NCI-H510A treated with DMSO at 0.1 percent for 48 hours (cell line): ENCODE measurements at places on chromosomes 4 and X.

DNA sequence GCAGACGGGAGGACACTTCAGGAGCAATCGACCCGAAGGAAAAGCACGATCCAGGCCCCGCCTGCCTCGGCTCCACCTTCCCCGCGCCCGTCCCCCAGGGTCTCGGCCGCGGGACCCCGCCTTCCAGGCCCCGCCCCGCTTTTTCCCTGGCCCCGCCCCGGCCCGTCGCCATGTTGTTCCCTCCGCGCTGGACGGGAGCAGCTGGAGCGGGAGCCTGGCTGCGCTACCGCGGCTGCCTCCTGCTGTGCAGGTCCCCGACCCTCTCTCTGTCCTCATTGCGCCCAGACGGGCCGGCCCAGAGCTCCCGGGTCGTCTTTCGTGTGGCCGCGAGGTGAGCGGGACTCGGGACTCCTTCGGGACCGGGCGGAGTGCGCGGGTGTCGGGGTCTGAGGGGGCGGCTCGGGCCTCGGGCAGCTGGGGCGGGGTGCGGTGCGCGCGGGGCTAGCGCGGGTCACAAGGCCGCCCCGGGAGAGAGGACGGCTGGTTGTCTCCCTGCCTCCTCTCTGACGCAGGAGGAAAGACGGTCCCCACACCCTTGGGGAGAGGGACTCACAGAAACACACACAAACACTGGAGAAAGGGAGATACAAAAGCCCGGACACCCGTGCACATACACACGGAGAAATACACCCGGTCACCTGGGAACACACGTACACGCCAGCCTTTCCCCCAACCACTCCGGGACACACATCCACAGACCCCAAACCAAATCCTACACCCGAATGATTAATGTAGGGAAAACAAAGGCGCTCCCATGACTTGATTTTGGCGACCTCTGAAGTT is at the start of gene RAB9A:
Gene RAB9A, plus strand, starts transcription at position 171 of the 783 bp plus-strand sequence. CDS start 19,619 bp downstream, outside the sequence.
- DNase-seq = peak; percentile 61

DNA sequence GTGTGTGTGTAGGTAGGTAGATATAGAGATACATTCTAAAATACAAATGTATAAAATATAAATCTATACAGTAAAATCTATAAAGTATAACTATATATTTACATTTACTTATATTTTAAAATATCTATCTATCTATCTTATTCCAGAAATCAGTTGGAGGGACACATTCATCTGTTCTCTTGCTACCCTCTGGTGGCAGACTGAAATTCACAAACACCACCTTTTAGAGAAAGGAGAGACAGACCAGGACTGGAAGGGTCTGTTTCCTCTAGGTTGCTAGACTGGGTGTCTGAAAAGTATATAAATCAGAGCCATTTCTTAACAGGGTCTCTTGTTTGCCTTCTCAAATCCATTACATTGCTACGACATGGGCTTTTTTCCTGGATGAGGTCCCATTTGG is 343.0 kb downstream of the OPHN1 start:
- DNase-seq = peak; percentile 1

GRCh38 chr4:11338956-11339782 is 89.5 kb downstream of the HS3ST1 start:
- DNase-seq = peak; percentile 51

DNA sequence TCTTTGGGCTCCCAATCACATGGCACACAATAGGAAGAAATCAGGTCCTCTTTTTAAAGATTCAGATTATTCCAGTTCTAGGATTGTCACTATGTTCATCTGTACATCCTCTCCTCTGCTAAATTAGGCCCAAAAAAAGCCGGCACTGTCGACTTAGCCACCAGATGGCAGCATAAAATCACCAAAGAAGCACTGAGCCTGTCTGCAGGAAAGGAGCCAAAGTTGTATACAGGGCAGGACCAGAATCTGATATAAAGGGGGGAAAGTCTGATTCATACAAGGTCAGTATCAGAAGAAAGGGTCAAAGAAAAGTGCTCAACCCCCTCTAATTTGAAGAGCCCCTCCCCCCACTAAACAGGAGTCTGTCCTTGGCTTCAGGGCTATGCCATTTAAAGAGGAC is 292.5 kb downstream of the CHIC1 start:
- DNase-seq = peak; percentile 19

DNA sequence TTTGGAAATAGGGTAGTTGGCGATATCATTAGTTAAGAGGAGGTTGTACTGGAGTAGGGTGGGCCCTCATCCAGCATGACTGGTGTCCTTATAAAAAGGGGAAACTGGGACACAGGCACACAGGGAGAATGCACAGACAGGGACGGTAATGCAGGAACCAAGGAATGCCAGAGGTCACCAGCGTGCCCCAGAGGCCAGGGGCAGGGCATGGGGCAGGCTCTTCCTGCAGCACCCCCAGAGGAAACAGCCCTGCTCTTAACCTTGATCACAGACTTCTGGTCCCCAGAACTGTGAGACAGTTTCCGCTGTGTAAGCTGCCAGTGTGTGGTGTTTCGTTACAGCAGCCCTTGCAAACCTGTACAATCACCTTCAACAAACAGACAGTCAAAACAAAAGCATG is 15.9 kb upstream of the STOX2 start:
- DNase-seq = no peak

DNA sequence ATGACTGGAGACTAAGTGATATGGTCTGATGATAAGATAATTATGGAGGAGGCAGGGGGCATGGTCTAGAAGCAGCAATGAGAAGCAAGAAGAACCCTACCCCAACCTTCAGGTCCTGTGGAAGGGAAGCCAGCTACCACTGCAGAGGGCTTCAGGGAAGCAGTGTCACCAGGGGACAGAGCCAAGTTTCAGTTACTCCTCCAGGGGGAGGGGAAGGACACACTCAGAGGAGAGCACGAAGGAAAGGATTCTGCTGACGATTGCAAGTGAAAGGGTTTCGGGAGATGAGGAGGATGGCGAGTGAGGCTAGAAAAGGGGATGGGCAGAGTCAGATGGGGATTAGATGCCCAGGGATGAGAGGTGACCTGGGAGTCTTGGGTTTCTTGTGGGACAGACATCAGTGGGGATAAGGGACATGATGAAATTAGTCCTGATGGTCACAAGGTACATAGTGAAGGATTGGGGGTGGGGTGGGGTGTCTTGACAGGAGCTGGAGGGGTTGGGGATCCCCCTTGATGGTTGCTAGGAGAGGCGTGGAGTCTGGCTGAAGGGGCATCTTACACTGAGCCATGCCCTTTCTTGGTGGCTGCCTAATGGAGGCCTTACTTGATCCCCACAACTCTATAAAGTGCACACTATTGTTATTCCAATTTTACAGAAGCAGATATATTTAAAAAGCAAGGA is 45.4 kb downstream of the TIGD4 start:
- DNase-seq = no peak

GRCh38 chr4:54566608-54567007 is 91.1 kb upstream of the KIT start:
- peak; percentile 88 for DNase-seq

GRCh38 chr4:147368948-147369347 is 111.9 kb upstream of the EDNRA start:
- DNase-seq = no peak

GRCh38 chr4:4670869-4671268 is 129.0 kb upstream of the STX18 start:
- DNase-seq = no peak

DNA sequence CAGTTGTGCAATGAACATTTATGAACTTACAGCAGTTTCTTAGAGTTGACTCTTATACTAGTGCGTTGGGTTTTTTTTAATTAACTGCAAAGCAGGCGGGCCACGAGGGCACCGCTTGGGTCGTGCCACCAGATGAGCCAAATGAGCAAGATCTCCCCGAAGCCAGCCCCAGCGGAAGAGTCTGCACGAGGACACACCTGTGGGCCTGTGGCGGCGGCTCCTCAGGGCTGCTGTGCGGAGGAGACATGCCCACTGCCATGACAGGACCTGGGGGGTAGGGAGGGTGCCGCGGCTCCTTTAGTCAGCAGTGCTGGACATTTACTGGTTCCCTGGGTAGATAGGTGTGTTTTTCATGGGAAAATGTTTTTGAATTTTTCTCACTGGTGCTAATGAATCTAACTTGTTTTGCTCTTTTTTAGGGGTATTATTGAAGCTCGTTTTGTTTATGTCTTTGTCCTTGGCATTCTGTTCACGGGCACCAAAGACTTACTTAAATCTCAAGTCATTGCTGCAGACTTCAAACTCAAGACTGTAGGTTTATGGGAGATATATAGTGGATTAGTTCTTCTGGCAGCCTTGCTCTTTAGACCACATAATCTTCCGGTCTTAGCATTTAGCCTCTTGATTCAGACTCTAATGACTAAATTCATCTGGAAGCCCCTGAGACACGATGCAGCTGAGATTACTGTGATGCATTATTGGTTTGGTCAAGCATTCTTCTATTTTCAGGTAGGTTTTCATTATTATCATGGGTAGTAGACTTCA is 31.2 kb downstream of the PIGG start:
- no peak for DNase-seq

GRCh38 chr4:54064317-54065111 is at the start of gene CHIC2:
Gene CHIC2 (minus strand): TSS chr4:54064605. CDS start chr4:54064300, 305 bp downstream.
- peak; percentile 92 for DNase-seq

DNA sequence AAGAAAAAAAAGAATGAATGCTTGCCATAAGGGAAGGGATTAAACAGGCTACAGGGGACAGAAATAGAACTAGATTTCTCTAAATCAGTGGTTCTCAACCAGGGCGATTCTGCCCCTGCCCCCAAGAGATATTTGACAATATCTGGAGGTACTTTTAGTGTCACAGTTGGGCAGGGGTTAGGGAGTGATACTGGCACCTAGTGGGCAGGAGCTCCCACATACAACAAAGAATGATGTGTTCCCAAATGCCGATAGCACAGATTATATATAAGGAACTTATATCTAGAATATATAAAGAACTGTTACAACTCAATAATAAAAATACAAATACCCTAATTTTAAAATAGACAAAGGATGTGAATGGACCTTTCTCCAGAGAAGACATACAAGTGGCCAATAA is 14.7 kb downstream of the S100G start:
- DNase-seq = no peak

DNA sequence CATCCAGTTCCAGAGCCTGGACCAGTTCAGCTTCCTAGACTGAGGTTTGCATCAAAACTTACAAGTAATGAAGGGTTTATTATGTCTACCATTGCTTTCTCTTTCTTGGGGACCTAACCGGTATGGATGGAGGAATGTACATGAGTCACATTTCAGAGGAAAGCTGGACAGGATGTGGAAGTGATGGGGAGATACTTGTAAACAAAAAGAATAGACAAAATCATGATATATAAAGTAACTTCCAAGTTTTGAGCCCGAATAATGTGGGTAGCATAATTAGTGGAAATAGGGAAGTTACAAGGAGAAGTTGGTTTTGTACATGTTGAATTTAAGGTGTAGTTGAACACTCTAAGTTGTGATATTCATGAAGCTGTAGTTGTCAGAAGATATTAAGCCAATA is 15.0 kb downstream of the FNIP2 start:
- no peak for DNase-seq

GRCh38 chrX:25925946-25926345 is 212.2 kb upstream of the MAGEB18 start:
- no peak for DNase-seq

DNA sequence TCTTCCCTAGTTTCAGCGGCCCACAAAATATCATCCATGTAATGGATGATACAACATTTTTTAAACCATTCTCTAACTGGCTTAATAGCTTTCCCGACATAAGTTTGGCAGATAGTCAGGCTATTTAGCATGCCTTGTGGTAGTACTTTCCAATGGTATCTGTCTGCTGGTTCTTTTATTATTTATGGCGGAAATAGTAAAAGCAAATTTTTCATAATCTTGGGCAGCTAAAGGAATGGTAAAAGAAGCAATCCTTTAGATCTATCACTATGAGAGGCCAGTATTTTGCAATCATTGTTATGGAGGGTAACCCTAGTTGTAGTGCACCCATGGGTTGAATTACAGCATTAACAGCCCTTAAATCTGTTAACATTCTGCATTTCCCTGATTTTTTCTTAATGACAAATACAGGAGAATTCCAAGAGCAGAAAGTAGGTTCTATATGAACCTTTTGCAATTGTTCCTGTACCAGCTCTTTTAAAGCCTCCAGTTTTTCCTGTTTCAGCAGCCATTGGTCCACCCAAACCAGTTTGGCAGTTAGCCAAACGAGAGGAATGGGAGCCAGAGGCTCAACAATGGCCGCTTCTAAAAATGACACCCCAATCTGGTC is 14.3 kb upstream of the HSD17B11 start:
- DNase-seq = no peak

DNA sequence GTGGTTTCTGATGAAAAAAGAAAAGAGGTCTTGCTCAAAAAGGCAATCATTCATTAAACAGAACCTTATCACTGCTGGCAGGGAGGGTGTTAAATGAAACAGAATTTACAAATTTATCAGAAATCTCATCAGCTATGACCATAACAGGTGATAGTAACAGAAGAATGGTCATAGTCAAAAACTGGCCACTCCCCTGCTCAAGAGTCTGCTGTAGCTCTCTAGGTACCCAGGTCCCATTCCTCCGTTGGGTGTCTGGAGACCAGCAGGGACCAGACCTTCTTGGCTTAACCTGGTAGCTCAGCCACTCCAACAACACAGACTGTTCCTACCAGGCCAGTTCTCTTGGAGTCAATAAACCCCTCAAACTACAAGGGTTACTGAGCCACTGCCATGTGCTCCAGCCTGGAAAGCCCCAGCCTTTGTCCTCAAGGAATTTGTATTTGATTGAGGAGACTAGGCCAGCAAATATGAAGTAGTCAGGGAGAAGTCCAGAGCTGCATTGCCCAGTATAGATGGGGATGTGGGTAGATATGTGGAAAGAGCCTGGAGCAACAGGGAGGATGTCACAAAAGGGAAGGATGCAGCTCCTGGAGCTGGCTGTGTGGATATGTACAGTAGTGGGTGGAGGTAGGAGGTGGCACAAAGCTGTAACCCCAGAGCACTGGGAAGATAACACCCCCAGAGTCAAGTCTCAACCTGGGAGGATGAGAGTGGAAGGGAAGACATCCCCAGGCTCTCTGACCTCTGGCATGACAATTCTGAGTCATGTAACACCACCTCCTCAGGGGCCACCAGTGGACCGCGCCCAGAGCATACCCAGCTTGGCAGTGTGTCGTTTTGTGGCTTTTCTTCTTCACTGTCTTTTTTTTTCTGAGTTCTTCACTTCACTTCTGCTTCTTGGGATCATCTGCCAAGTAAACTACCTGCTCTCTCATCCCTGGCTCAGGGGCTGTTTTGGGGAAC is 21.9 kb downstream of the RASL11B start:
- DNase-seq = no peak

DNA sequence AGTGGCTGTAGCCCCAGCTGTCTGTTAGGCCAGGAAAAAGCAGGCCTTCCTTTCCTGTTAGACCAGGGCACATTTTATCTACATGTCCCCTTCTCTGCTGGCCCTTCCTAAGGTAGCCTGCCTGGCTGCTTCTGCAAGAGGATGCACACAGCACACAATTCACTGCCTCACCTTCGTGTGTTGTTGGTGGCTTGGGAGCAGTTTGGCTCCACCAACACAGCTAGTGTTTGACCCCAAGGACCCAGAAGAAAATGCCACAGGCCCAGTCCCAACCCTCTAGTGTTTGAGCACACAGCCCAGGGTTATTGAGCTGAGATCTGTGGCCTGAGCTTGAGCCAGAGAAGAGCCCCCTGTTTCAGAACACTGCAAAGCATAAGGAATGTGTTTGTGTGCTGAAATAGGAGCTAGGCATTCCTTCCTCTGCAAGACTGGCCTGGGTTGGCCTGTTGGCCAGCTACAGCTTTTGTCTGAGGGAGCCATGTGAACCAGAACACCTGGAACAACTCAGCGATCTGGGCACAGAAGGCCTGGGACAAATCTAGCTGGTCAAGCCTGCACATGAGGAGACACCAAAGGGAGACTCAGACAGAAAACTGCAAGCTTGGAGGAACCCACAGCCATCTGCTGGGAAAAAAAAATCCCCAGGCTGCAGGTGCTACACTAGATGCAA is 26.4 kb downstream of the MAGEE1 start:
- no peak for DNase-seq

- DNase-seq = peak; percentile 32
Measured at GRCh38 chrX:12974305-12974795, 560 bp upstream of the TMSB4X start.
